Heart right ventricle (tissue), 16 donors: ENCODE measurements at places on chromosomes 5 and 9.
A peak's percentile ranks its signal among the peaks of the same experiment; 100 is the strongest.

DNA sequence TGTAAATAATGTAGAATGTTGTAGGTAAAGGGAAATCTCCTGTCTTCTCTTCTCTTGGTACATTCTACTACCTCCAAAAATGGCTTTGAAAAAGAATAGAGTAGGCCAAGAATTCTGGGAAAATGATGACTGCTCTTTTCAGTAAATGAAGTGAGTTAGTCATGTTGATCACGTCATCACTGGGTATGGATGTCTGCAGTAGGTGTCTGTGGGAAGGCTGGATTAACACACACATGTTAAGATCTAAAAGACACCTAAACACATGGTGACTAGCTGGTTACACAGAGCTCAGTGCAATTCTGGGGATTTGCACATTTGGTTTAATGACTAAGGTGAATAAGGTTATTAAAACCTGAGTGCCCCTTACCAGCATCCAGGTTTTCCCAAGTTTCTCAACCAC lies 161.5 kb downstream of the CEP120 start:
- DNase-seq = no peak

DNA sequence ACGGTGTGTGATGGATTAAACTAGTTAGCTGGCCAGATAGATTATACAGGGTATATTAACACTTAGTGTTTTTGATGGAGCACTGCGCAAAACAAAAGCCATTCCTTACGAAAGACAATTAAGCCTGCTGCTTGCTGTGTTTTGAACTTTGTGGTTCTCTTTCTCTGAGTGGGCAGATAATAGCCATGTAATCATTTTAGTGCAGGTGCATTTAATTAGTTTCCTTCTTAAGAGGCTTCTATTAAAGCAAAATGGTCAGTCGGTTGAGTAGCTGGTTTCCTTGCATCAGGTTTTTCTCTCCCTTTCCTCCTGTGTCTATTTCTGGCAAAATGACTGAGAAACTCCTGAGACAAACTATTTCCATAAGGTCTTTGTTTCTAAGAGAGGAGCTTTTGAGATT lies 512.5 kb downstream of the DMAC1 start:
- DNase-seq = no peak

DNA sequence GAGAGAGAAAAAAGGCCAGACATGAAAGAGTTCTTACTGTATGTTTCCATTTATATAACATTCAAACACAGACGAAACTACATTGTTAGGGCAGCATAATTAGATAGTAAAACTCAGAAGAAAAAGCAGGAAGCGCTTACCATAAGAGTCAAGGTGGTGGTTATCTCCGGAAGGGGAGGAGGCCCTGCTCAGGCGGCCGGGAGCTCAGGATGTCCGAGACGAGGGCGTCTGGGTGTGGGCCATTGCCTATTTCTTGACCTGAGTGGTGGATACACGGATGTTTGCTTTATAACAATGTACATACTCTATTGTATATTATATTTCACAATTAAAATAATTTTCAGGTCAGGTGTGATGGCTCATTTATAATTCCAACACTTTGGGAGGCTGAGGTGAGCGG lies 80.9 kb upstream of the COL5A1 start:
- no peak for DNase-seq

DNA sequence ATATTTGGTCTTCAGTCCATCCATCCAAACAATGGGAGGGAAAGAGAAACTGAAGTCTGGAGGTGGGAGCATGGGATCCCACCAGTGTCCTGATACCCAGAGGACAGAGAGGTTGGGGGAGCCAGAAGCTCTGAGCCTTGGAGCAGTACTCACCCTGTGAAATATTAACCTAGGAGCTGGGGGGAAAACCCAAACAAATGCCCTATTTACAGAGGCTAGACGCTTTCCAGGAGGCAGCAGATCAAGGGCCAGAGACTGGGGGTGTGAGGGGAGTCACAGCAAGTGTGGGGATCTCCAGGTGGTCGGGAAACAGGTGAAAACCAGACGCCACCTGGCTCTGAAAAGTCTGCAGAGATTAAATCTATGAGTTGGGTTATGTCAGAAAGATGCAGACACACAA lies 6.2 kb downstream of the ZER1 start:
- DNase-seq = no peak

- peak; percentile 65 for DNase-seq
Observed at GRCh38 chr5:132221781-132222648, 5.6 kb downstream of the P4HA2 start.

- DNase-seq = no peak
Observed at GRCh38 chr5:362978-363765, 41.7 kb downstream of the AHRR start.

GRCh38 chr9:6703898-6704639 lies 53.7 kb upstream of the KDM4C start:
- DNase-seq = peak; percentile 88

DNA sequence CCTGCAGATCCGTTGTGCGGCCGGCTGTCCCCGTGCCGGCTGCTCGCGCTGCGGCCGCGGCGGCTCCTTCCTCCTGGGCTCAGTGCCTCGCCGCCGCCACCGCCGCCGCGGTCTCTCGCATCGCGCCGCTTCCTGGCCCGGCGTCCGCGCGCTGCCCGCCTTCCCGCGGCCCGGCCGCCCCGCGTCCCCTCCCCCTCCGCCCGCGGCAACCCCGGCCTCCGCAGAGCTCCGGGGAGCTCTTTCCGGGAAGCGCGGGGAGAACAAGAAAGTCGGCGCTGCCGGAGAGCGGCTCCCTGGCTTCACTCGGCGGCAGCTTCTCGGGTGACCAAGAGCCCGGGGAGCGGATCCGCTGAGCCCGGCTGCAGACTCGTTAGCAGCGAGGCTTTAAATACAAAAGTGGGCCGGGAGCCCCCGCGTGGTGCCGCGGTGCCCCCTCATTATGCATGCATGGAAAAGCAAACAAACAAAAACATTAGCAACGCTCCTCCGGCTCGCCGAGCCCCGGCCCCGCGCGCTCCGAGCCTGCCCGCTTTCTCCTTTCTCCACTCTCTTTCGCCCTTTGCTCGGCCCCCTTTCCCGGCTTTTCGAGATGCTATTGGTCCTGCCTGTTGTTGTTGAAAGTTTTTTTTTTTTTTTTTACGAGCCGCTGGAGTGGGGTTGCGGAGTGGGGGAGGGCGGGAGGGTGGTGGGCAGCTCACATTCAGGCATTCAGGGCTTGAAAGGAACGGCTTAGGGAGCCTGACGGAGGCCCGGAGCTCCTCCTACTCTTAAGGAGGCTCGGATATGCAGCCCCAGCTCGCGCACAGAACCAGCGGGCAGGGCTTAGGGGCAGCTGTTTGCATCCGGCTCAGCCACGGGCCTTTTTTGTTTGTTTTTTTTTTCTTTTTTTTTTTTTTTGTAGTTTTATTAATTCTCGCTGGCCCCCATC lies at the start of gene GAS1:
Gene GAS1, minus strand, starts transcription at position 361 of the 928 bp plus-strand sequence. CDS start 727 bp downstream, outside the sequence.
- DNase-seq = peak; percentile 85

DNA sequence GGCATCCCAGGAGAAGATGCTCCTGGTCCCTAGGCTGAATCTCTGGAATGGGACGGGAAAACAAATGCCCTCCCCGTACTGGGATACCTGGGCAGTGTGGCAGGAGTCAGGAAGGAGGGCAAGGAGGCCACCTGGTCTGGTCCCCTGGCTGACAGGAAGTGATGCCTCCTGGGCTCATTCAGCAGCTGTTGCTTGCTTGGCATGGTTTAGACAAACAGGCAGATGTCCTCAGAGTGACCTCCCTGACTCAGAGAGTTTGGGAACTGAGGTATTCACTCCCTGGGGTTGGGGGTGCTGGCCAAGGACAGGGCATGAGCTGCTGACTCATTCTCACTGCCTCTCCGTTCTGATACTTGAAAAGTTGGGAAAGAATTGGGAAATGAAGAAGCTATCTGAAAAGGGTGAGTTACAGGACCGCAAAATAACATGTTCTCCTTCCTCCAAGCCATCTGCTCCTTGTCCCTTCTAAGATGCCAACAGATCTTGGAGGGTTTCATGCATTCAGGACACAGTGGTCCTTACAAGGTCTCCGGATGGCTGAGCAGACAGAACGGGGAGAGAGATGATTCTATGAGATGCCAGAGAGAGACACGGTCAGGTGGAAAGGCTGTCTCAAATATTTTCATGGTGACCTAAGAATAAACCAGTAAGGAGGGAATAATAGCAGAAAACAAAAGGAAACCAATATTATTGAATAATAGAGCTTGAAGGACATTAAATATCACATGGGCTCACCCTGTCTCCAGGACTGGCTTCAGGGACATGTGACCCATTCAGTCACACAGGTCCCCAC lies 534.5 kb downstream of the BNC2 start:
- DNase-seq = peak; percentile 44

DNA sequence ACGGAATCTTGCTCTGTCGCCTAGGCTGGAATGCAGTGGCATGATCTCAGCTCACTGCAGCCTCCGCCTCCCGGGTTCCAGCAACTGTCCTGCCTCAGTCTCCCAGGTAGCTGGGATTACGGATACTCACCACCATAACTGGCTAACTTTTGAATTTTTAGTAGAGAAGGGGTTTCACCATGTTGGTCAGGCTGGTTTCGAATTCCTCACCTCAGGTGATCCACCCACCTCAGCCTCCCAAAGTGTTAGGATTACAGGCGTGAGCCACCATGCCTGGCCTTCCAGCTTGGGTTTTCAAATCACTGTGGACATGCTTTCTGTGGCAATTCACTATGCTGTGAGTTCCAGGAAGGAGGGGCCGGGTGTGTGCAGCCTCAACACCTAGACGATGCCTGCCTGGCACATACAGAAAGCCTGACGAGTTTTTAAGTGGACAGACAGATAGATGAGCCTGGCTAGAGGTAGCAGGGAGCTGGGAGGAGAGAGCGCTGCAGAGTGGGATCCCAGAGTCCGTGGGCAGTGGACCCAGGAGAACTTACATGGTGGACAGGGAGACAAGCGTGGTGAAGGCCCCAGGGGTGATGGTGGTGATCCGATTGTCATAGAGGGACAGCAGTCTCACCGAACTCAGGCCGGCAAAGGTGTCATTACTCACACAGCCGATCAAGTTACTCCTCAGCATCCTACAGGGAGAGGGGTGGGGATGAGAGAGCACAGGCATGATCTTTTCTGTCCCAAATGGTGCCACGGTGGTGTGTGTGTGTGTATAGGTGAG lies 173.4 kb upstream of the PANK3 start:
- no peak for DNase-seq

- no peak for DNase-seq
Observed at GRCh38 chr5:92923885-92924284, 657.1 kb downstream of the NR2F1-AS1 start.

DNA sequence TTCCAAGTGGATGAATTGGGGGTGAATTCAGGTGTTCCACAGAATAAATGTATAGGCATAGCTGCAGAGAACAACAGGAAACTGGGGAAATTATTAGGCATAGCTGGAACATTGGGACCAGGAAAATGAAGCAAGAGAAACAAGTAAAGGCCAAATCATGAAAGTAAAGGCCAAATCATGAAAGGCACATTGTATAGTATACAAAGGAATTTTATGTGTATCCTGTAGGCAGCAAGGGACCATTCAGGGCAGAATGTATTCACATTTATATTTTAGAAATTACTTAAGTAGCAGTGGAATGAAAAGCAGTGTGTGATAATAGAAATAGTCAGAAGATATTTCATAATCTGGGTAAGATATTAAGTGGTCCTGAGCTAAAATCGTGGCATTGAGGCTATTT lies 127.3 kb upstream of the GRHPR start:
- no peak for DNase-seq

- DNase-seq = no peak
Observed at GRCh38 chr9:34365282-34365681, 11.4 kb downstream of the MYORG start.

DNA sequence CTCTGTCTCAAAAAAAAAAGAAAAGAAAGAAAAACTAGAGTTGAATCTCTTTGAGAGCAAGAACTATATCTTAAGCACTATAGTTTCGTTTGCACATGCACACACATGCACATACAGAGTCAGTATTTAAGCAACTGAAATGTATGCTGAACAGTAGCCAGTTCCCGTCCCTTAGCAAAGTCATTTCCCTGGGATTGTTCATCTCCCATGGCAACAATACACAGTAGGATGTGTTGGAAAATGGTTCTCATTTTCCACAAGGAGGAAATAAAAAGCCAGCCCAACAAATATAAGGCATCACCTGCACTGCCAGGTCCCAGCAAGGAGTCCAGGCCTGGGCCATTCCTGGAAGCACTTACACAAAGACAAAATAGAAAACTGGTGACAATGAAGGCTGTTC lies 4.2 kb upstream of the ZNF346 start:
- DNase-seq = no peak

DNA sequence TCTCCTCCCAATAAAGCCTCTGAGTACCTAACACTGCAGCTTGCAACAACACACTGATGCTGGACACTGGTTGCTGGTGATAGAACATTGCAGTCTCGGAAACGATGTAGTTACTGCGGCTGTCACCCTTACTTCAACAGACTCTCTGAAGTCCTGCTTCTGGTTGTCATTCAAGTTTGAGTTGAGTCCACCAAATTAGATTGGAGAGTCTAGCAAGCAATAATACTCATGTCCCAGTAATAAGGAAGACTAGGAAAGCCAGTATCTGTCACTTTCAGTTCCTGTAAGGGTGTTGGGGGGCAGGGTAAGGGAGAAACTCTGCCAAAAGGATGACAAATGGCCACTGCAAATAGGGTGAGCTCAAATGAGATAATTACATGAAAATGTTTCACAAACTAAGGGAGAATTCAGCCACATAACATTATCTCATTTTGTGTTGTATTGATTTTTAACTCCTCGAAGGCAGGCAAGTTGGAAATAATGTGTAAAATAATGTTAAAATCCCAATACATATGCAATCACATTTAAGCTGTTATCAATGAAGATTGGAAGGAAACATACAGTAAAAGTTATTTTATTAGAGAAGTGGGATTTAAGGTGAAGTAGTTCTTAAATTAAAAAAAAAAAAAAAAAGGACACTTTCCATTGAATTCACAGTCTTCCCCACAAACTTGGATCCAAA lies 849 bp upstream of the IFT74 start:
- no peak for DNase-seq

DNA sequence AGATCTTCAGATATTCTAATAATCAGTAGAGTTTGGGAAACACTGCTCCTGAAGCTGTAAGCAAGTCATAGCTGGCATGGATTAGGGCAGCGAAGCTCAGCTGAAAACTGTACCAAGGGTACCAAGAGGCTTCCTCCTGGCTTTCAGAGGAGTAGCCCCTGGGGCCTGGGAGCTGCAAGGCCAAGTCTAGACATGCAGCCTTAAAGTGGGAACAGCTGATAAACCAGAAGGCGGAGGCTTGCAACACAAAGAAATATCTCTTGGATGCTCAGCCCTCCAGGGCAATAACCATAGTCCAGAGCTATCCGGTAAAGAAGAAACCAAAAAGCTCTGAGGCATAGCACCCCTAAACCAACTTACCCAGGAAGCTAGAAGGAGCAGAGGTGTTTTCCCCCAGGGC lies 51.5 kb downstream of the MRPS30 start:
- DNase-seq = no peak

DNA sequence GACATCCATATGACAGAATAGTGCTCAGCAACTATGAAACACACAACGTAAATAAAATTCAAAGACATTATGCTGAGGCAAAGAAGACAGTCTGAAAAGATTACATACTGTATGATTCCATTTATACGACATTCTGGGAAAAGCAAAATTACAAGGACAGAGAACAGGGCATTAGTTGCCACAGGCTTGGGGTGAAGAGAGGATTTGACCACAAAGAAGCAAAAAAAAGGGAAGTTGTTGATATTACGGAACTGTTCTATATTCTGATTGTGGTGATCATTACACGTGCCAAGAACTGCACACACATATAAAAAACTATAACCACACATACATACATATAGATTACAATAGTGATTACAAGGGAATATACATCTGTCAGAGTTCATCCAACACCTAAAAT lies 24.1 kb downstream of the CDK5RAP2 start:
- no peak for DNase-seq

- DNase-seq = no peak
Observed at GRCh38 chr9:33331377-33331891, 41.1 kb downstream of the NFX1 start.

- DNase-seq = no peak
Observed at GRCh38 chr9:127635201-127635735, 23.2 kb downstream of the STXBP1 start.

GRCh38 chr9:18834740-18835361 lies 198.2 kb downstream of the SAXO1 start:
- DNase-seq = no peak
